CD4-positive, alpha-beta T cell treated with Interleukin-17A for 1 hour (primary cell): ENCODE measurements at places on chromosomes 6 and 20.
A peak's percentile ranks its signal among the peaks of the same experiment; 100 is the strongest.

GRCh38 chr6:3750317-3751076, 1.0 kb downstream of the PXDC1 start:
- DNase-seq = peak; percentile 25

- DNase-seq = peak; percentile 82
Measured at GRCh38 chr6:161273274-161273751, 548 bp downstream of the AGPAT4 start.

DNA sequence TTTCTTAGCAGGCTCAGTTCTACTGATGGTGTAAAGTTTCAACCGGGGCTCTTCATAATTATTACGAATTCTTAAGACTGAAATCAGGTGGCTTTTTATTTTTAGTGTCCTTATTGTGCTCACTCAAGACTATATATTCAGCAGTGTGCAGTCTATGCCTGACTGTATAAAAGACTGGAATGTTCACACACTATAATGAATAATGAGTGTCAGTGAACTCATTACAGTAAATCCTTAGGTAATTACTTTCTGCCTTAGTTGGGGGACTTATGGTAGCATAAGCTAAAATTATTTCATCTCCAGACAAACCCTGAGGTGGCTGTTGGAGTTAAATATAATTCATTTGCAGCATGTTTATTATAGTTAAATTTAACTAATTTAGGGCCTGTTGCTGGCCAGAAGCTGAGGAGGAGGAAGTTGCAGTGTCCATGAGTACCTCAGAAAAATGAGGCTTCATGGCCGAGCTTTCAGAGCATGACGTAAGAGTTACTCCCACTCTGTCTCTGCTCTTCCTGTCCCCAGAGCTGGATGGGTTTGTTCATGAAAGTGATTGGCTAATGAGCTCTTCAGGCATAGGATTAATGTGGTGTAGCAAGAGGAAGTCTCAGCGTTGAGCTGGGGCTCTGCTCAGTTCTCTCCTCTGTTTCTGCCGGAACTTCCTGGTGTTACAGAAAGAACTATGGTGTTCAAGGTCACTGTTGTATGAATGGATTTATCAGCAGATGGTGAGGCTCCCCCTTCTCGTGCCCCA, 335.7 kb downstream of the NRN1 start:
- peak; percentile 48 for DNase-seq

DNA sequence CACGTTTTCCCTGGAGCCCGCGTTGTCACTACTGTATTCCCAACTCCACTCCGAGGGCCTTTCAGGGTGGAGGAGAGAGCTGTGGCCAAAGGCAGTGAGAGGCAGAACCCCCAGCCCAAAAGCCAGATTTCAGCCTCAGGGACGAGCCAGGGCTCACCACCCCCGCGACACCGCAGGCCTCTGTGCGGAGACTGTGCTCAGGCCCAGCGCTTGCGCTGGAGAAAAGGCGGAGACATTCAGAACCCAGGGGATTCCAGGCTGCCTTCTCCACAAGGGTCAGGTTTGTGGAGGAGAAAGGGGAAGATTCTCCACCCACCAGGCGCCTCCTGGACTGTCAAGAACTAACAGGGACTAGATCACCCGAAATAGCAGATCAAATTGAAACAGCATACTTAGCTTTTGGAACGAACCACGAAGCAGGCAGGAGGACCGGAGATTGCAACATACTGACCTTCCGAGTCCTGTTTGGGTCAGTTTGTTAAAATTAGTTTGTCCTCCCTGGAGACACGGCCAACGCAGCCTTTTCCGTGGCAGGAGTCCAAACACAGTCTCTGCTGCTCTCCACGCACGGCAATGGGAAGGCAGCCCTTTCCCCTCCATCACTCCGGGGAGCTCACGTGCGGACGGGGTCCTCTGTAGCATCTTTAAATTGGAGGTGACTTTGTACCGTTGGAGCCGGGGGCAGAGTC, 14.4 kb downstream of the DLL1 start:
- DNase-seq = no peak

DNA sequence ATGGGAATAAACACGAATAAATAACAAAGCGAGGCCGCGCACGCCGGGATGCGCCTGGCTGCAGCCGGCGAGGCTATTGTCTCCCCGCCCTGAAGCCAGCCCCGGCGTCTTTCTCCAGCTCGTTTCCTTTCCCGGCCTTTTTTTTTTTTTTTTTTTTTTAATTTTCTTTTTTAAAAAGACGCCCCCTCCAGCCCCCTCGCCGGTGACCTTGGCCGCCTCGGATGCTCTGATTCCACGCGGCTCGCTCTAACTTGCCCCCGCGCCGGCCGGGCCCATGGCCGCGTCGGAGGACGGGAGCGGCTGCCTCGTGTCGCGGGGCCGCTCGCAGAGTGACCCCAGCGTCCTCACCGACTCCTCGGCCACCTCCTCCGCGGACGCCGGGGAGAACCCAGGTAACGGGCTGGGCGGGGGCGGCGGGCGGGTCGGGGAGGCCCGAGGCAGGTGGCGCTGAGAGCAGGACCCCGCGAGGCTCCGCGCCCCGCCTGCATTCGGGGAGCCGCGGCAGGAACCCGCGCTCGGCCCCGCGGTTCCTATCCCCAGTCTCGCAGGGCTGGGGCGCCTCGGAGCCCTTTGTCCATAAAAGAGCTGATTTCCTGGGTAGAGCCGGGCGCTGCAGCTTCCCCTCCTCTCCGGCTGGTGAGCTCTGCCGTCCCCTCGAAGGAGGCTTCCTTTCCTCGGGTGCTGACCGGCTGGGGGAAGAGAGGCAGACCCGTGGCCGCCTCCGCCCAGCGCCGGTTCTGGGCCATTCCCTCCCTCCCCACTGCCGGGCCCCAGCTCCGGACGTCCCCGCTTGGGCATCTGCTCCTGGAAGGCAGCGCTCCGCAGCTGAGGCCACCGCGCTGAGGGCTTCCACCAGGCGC, 631 bp downstream of the PHACTR3 start:
- DNase-seq = no peak

DNA sequence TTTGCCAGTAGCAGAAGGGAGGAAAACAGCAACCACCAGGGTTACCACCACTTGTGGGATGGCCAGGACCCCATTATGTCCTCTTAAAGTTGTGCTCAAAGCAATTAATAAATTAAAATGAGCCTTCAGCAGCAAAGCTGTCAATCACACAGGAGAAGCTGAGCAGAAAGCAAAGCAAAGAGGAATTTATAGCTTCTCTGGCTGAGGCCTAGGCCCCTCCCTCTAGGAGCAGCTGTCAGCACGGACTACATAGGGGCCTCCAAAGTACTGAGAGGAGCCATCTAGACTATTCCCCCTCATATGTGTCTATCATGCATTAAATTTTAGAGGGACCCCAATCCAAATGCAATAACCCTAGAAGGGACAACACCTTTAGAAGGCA, 6.4 kb downstream of the CCND3 start:
- no peak for DNase-seq

DNA sequence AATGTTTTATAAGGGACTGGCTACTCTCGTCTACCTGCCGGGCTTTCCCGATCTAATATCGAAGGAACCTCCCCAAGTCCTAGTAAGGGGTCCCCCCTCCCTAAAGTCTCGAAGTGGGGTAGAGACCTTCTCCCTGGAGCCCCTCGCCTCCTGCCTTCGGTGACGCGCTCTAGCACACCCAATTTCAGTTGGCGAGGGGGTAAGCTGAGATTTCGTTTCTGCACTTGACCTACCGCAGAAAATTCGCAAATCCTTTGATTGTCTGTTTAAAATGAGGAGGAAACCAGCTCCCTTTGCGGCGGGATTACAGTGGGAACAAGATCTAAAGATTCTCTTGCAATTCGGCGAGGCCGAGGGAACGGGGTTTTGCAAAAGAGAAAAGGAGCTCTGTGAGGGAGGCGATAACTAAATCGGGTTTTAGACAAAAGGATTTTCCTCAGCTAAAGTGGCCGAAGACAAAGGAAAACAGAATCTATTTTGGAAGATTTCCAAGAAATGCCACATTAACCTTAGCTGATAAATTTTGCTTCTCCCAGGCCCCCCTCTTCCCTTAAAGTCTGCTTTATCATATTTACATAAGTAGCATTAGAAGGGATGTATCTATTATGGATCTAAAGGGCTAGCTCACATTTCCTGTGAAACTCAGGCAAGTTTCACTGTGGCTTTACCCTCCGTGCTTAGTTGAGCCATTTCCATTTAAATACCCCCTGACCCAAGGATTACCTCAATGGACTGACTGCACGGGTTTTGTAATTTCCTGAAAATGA, 8.4 kb downstream of the SIM1 start:
- no peak for DNase-seq

GRCh38 chr6:117498159-117498558, 15.7 kb downstream of the DCBLD1 start:
- DNase-seq = no peak

GRCh38 chr6:137284811-137285110, 65.6 kb upstream of the IFNGR1 start:
- DNase-seq = no peak

GRCh38 chr6:8277769-8278168, 157.6 kb downstream of the SLC35B3 start:
- no peak for DNase-seq

- no peak for DNase-seq
Measured at GRCh38 chr6:52393780-52394179, 26.4 kb upstream of the EFHC1 start.

DNA sequence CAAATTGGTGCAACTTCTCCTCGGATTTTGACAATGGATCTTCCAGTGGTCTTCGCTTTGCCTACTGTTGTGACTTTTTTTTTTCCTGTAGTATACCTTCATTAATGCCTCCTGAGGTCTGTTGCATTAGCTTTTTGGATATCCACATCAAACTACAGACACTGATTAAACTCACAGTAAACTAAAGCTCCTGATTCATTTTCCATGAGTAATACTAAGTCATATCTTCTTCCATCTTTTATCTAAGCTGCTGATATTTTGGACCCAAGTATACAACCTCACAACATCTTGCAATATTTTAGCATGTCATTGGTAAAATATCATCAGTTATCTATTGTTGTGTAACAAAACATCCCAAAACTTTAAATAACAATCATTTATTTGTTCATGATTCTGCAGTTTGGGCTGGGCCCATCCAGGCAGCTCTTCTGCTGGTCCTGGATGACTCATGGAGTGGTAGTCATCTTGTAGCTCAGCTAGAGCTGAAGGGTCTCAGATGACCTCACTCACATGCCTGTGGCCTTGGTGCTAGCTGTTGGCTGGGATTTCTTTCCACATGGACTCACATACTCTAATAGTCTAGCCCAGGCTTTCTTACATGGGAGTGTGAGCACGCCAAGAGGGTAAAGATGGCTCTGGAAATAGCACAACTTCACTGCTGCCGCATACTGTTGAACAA, 78.3 kb upstream of the SRSF6 start:
- no peak for DNase-seq

- DNase-seq = no peak
Measured at GRCh38 chr6:159311618-159312017, 142.4 kb downstream of the FNDC1 start.

- no peak for DNase-seq
Measured at GRCh38 chr6:33276581-33276863, 401 bp upstream of the B3GALT4 start.

DNA sequence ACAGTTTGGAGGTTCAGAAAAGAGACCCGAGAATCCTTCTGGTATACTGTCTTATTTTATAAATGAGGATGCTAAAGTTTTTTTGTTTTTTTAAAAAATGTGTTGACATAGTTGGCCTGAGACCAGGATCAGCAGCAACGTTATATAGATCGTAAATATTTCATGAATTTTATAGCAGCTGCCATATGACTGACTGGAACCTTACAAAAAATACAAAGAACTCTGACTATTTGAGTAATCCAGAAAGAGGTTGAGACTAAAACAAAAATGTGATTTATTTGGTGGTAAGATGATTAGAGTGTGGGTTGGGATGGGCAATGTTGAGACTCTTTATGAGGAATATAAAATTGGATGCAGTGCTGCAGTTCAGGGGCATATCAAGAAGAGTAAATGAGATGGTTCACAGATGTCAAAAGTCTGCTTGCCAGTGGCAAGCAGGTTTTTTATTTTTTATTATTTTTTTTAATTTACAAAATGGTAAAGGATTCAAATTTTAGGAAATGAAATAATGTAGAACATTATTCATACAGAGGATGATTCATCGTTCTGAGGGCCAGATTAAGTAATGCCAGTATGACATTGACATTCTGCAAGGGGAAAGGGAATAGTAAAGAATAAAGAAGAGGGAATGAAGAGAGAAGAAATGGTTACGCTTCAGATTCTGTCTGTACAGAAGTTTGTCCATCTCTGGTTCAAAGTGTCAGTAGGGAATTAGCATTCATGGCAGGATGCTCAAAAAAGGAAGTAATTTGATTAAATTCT, 58.5 kb downstream of the SCAF8 start:
- no peak for DNase-seq

GRCh38 chr20:17611290-17611539, 41.3 kb downstream of the DSTN start:
- DNase-seq = no peak

- DNase-seq = no peak
Measured at GRCh38 chr20:33704197-33704924, 15.7 kb downstream of the PXMP4 start.

GRCh38 chr6:130115036-130115435, 96.7 kb downstream of the L3MBTL3 start:
- DNase-seq = no peak
